ENCODE measurements at places on chromosomes 2 and 18.

DNA sequence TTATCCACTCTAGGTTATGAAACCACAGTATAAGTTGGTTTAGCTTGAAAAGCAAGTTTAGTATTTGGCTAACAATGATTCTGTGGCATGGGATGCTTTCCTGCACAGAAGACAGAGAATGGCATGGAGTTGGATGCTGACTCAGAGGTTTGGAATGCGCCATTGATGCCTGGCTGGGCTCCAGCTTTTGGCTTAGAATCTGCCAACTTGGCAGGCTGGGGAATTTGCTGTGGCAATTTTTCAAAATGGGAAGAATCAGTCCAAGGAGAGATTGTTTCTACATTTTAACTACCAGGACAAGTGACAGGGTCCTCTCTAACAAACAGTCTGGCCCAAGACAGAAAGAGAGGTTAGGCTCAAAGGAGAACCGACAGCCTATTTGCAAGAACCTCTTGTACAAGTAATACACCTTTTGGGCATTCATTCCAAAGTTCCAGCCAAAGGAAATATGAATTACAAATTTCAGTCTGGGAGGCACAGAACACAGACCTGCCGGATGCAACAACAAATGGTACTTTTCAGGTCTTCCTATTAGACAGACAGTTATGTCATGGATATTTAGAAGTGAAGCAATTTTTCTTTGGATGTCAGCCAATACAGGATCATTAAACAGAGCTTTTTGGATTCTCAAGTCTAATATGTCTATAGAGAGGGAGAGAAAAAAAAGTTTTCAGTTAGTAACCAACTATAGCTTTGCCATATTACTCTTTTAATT lies 1027.7 kb downstream of the TMEM182 start:
- DNase-seq = no peak

- DNase-seq = no peak
Observed at GRCh38 chr2:235005603-235006259, 53.9 kb downstream of the SH3BP4 start.

- DNase-seq = no peak
Observed at GRCh38 chr2:32688541-32688940, 60.7 kb downstream of the TTC27 start.

GRCh38 chr2:100262555-100263320 lies 59.6 kb downstream of the LONRF2 start:
- DNase-seq = peak; percentile 34

DNA sequence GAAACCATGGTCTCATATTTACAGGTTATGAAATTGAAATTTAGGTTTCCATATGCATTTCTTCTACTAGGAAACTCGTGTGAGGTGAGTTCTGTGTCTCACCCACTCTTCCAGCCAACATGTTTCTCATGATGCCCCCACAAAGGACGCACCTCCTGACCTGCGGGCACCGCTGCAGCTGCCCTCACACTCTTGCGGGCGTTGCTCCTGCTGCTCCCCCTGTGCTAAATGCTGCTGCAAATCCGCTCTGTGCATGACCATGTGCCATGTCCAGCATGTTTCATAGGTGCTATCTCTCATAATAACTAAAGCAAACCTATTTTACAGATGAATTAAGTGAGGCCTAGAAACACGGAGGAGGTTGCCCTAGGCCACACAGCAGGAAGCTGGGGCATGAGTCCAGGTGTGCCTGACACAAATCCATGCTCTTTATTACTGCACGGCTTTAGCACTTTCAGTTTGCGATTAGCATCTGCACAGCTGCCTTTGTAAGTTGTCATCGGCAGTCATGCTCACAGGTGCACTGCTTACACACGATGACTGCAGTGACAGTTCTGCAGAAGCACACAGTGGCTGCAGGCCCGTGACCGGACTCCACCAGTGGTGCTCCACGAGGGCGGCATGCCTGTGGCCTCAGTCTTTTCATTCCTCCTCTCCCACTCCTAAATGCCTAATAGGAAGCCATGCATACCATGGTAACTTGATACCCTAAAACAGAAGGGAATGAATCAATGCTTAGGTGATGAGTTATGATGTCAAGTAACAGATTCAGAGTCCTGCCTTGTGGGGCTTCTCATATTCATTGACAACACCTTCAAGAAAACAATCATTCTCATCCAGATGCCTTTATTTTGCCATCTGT lies 14.9 kb upstream of the GALR1 start:
- DNase-seq = no peak

DNA sequence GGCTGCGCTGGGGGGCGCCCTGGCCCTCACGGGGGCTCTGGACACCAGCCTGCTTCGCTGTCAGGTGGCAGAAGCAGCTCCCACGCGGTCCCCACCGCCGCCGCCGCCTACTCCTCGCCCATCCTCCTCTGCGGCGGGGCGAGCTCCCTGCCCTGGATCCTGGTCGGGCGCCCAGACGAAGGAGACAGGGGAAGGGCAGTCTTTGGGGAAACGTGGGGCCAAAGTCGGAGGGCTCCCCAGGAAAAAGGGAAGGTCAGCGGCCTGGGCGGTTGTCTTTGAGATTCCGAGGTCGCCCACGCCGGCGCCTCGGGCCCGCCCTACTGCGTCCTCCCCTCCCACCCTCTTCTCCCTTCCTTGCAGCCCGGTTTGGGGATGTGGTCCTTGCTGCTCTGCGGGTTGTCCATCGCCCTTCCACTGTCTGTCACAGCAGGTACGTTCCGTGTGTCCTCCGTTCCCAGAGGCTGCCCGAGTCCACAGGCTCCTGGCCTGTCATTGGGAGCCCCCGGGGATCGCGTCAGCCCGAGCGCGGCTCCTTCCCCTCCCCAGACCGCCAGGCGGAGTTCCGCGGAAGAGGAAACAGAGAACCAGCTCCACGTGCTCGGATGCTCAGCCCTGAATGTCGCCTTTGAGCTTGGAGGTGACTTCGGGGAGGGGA lies 800 bp downstream of the IL1RL2 start:
- DNase-seq = peak; percentile 37

GRCh38 chr2:139155991-139156390 lies 375.8 kb upstream of the NXPH2 start:
- no peak for DNase-seq

- no peak for DNase-seq
Observed at GRCh38 chr18:47175283-47175897, 774 bp downstream of the IER3IP1 start.

DNA sequence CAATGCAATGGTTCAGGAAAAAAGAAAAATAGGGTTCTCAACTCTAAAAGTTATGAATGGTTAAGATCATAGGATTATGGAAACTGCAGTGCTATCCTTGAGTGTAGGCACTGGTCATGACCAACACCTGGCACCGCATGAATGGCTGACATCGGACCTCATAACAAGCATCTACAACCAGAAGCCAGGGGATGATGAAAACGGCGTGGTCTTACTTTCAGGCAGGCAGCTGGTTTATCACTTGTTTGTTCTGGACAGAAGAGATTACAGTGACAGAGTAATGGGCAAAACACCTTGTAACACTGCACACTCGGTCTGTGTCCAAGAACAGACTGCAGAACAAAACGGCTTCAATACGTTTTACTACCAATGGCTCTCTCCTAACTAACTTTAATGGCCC lies 132.8 kb downstream of the STK39 start:
- no peak for DNase-seq

GRCh38 chr2:238476258-238476657 lies 49.5 kb downstream of the ASB1 start:
- DNase-seq = no peak
